Fibroblast of villous mesenchyme (primary cell): ENCODE measurements at places on chromosomes 2 and 18.

DNA sequence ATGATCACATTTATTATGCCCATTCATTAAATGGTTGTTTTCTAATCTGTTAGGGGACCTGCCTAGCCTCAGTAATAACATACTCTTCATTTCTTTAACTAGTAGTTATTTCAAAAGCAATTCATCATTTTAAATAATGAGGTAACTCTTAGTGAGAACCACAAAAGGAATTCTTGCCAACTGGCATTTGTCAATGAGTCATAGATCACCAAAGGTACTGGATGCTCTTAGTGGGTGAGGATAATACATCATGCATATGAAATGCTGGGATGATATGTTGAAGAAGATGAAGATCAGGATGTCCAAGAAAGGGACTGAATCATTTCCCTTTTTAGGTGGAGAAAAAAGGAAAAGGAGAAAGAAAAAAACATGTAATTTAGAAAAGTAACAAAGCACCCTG lies 826.2 kb upstream of the DDX18 start:
- DNase-seq: no peak

DNA sequence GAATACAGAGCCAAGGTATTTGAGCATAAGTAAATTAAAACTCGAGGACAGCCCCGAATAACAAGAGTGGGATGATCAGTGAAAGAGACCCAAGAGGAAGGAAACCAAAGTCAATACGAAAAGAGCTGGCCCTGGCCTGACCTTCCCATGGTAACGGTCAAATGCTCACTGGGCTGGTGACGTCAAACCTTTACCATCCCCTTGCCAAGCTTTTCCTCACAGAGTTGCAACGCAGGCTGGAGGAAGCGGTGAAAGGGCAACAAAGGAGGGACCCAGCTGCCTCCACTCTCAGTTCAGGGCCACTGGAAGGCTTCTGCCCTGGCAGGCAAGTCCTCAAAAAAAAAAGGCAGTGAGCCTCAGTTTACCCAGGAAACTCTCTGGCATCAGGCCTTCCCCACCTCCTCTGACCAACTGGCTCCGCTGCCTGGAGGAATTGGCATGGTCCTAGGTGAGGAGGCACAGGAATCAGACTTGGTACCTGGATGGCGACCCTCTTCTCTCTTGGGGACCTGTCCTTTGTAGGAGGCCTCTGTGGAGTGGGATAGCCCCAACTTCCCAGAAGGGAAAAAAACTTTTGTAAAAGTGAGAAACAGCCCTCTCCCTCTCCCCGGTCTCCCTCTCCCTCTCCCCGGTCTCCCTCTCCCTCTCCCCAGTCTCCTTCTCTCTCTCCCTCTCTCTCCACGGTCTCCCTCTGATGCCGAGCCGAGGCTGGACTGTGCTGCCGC lies 212.4 kb downstream of the ANAPC1 start:
- DNase-seq: peak; percentile 28

DNA sequence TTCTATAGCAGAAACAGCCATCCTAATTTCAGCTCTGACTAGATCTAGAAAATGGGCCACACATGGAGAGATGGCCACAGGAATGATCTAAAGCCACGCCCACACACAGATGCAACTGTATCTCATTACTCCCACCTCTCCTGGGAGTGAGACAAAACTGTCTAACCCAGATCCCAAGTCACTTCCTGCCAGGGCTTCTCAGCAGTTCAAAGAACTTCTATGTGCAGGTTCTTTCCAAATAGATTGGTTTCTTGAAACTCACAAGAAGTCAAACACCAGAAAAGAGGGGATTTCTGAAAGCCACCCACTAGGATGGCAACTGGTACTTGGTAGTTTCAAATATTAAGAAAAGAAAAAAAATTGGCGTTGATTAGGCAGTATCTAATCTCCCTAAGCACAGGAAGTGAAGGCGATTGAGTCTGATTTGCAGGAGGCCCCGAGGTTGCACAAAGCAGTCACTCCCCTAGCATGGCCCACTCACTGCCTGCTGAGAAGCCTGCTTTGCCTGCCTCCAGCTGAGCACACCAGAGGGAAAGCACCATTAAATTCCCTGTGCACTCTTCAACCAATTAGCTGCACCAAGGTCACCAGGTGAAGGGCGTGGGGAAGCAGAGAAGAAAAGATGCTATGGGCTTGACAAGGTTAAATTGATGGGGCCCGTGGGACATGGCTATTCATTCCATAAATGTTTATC lies 51.1 kb downstream of the PAPOLG start:
- DNase-seq: peak; percentile 61

DNA sequence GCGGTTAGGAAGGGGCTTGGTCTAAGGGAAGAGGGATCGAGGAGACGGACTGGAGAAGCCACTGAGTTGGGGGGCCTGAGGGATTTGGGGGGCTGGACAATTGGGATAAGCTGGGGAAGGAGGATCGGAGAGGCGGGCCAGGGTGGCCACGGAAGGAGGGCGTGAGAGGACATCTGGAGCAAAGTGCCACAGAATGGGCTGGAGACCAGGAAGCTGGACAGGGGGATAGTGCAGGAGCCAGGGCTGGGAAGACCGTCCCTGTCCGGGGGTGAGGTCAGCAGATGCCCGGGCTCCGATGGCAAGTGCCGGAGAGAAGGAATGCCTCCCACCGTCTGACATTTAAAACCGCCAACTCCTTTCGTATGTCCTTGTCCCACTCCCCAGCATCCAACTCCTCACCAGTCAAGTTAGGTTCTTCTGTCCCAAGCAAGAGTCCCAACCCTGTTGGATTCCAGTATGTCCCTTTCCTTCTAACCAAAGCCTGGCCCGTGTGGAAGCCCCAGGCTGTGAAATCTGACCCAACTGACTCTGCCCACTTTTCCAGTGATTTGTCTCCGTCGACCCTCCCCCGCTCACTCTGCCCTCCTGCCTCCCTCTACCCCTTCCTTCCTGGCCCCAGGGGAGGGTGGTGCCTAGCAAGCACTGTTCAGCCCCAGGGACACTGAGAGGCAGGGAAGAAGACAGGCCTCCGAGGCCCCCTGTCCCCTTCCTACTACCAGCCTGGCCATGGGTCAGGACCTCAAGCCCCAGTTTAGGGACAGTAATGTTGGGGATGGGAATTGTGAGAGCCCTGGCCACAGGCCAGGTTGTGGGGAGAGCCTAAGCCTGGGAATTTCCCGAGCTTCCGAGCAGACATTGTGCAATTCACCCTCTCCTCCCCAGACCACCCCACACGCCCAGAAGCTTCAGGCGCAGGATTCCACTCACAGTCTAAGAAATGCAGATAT lies 31.5 kb upstream of the TMBIM1 start:
- peak; percentile 91 for DNase-seq

GRCh38 chr2:99876956-99877355 lies 265.4 kb downstream of the AFF3 start:
- no peak for DNase-seq

GRCh38 chr2:65043001-65043400 lies 13.2 kb upstream of the CEP68 start:
- no peak for DNase-seq

- no peak for DNase-seq
Observed at GRCh38 chr2:120661551-120661950, 74.1 kb upstream of the GLI2 start.

GRCh38 chr2:164875334-164876205 lies 33.9 kb upstream of the COBLL1 start:
- DNase-seq: no peak

DNA sequence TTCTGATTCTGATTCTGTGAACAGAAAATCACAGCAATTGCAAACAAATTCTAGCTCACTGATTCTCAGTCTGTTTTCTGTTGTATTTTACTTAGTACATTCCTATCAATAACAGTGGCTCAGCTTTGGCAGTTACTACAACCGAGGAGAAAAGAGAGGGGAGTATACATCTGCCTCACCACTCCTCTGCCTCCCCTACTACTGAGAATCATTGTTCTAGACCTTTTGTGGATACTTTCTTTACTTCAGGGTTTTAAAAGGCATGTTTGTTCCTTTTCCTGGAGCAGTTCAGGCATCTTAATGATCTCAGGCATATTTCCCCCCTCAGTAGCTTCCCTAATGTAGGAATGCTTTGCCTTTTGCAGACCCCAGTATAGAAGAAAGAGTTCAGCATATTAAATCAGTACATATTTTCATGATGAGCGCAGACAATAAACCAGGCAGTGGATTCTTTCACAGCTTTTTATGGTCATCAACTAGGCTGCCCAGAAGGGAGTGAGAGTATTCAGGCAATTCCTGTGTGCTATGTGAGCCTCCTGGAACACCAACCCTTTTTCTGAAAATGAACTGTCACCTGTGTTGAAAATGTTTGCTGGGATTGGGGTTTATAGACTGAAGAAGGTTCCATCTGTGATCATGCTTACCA lies 10.3 kb downstream of the STAMBP start:
- DNase-seq: peak; percentile 29

DNA sequence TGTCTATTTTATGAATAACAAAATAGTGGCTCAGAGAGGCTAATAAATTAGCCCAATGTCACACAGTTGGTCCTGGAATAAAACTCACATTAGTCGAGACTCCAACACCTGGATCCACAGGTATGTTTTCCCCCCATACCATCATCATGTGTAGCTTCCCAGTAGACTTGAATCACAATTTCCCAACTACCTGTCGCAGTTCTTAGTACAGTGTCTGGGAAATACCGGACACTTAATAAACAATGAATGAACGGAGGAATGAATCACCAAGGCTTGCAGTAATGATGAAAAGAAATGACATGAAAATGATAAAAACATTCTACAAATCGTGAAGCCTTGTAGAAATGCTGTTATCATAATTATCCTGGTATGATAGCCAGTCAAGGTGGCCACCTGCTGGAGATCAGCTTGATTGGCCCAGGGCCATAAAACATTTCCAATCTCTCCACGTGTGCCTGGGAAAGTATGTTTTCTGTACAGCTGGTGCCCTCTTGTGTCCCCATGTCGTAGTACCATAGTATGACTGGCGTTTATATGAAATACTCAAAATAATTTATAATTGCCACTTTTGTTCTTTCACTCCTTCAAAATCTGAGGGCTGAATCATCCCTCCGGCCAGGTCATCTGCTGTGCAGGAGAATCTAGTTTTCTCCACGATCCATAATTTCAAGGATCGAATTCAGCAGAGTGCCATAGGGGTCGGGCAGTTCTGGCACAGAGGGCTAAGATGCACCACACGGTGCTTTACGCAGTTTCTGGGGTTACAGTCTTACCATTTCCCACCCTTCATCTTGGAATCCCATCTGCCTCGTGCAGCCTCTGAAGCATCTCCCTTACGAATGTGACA lies 95.4 kb downstream of the LAMA1 start:
- DNase-seq: peak; percentile 32
